Dermis blood vessel endothelial cell (primary cell): ENCODE measurements at places on chromosomes 16 and 17. TPM values are rescaled to one million over a fixed set of nuclear protein-coding genes. Genes with fewer than 3 reads are reported as not detected.

DNA sequence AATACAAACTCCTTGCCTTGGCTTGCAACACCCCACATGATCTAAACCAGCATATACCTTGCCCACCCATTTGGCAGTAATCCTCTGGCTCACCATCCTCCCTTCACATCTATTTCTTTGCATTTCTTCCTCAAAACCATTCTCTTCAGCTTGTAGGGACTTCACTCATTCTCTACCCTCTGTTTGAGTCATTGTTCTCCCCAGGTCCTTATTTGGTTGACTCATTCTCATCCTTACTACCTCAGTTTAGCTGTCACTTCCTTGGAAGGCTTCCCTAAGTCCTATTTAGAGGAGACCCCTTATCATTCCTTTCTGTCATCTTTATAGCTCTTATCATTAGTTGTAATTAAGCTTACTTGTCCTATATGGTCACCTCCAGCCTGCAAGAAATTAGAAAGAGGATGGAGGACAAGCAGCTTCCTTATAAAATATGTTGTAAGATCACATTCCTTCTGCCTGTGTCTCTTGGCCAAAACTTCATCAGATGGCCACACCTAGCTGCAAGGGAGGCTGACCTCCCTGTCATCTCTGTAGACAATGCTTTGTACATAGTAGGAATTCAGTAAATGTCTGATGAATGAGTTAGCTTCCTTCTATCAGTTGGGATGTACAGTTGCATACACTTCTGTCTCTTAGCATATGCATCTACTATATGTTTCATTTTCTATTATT lies 1.7 kb downstream of the TTC19 start:
- DNase-seq, result no peak

- no peak for DNase-seq
Observed at GRCh38 chr17:79931817-79932309, 92.6 kb upstream of the CBX4 start.

- DNase-seq, result peak; percentile 79
Observed at GRCh38 chr16:1054660-1055556, 17.6 kb upstream of the SSTR5 start.

GRCh38 chr16:60675022-60675421 lies 1361.2 kb downstream of the CDH8 start:
- no peak for DNase-seq

DNA sequence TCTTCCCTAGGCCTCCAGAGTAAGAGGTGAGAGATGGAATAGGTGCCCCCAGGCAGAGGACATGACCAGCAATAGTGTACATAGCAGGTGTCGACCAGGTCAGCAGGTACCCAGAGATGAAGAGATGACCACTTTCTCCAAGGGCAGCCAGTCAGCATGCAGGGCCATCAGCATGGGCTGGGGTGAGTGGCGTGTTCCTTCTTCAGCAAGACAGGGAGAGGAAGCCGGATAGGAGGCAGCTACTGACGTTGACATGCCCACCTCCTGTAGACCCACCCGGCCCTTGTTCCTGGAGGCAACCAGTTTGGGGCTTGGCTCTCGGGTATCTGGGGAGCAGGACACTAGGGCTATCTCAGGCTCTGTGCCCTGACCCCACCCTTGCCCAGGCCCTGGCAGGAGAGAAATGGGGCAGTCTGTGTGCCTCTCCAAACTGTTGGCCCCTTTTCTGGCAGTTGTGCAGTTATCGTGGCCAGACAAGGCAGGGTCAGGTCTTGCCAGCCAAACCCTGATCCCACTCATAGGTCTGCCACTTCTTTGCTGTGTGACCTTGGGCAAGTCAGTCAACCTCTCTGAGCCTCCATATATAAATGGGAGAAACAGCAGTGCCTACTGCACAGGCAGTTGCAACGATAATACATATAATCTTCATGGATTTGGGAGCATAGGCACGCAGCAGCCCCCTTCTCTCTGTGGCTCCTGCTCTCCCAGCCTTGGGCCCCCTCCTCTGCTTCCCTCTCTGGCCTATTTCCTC lies 1.4 kb upstream of the NDRG4 start:
- no peak for DNase-seq

DNA sequence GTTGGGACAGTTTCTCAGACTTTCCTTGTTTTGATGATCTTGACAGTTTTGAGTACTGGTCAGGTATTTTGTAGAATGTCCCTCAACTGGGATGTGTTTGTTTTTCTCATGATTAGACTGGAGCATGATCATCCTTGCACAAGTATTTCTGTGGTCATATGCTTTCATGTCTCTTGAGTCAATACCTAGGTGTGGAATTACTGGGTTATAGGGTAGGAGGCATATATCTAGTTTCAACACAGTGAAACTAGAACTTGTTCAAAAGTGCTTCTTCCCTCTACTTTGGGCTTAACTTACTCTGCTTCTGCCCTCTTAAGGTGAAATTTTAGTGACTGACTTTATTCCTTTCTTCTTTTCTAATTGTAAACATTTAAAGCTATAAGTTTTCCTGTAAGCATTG lies 30.1 kb downstream of the IKZF3 start:
- no peak for DNase-seq

GRCh38 chr17:20968913-20969616 lies 73.7 kb downstream of the USP22 start:
- no peak for DNase-seq

DNA sequence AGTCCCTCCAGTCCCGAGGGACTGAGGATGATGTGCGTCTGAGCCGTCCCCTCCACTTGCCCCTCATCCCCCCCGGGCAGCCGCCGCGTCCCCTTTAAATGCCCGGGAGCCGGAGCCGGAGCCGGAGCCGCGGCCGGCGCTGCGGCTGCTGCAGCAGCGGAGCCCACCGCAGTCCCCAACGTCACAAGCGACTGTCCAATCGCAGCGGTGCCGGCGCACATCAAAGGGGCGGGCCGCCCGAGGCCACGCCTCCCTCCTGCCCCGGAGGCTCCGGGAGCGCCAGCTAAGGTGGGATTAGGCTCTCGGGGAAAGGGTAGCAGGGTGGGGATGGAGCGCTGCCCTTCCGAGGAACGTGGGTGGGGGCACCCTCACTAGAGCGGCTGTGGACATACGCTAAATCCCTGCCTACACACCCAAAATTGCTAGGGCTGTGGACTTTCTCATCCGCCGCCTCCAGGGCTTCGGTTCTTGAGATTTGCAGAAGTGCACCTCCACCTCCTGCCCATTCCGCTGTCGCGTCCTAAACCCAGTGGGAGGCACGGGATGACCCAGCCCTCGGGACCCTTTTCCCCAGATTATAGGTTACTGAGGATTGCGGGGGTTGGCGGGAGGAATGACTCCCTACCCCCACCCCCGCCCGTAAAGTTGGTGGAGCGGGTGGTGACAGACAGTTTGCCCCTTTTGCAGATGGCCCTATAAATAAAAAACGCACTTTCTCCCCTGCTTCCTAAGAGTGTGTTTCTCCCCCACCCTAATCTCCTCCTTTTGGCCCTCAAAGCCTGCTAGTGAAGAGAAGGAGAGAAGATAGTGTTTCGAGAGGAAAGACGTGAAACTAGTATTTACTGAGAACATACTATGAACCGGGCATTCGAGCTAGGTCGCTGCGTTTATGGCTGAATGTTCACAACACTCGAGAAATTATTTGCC lies at the start of gene PHOSPHO1:
Gene PHOSPHO1, minus strand, starts transcription at position 152 of the 927 bp plus-strand sequence. CDS start 4,096 bp downstream, outside the sequence.
- peak; percentile 86 for DNase-seq

DNA sequence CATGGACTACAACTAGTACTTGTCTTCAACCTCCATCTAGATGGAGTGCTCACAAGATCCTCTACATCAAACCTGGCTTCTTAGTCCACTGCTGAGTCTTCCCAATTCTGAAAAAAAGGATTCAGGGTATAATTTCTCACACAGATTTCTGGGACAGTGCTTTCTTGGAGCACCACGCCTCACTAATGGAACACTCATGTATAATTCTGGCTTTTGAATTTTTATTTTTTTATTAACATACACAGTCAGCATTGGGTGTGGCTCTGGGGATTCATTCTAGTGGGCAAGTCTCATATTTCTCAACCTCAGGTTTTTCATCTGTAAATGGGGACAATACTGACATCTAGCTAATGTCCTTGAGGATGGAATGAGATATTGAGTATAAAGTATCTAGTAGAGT lies 696.0 kb downstream of the WWOX start:
- no peak for DNase-seq

DNA sequence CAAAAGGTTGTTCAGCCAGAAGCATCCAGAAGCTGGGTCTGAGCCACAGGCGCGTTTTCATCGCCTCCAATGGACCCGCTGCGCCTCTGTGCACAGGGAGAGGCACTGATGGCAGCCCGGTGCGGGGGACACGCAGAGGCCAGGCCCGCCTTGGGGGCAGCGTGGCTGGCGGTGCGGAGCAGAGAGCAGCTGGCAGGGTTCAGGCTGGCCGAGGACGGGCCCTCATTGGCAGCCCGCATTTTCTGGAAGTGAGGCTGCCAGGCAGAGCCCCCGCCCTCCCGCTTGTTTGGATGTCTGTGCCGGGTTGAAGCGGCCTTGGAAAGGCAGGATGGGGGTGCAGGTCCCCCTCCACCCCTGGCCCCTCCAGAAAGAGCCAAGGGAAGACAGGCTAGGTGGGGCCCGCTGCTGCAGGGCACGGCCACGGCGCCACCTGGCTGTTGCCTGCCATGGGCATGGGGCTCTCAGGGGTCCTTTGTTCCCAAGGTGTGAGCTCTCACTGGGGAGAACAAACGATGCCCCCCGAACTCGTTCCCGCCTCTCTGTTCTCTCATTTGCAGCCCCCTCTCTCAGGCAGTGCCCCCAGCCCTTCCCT lies 18.8 kb downstream of the GSE1 start:
- no peak for DNase-seq

- peak; percentile 79 for DNase-seq
Observed at GRCh38 chr17:32783602-32784001, 93.3 kb downstream of the MYO1D start.

DNA sequence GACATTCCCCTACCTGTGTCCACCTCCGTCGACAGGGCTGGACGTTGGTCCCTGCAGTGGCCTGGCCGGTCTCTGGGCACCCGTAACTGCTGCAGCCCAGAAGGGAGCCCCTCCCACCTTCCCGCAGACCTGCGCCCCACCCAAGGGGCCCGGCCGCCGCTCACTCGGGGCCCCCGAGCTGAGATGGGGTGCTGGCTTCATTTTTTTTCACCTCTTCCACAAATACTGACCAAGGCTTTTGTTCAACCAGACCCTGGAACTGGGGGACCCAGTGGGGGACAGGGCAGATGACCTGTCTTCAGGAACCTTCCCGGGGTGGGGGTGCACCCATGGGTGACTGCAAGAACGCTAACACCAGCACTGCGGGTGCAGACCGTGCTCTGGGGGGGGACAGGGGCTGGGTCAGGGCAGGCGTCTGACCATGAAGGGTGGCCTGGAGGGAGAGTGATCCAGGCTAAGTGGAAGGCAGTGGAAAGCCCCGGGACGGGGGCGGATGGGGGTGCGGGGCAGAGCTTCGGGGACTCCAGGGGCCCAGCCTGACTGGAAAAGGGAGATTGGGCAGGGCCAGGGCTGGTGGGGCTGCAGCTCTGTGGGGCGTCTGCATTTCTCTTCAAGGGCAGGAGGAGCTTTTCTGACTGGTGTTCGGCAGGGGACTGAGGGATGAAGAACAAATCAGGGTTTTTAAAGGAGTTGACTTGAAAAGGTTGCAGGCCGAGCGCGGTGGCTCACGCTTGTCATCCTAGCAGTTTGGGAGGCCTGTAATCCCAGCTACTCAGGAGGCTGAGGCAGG lies 42.3 kb downstream of the SLC7A5 start:
- no peak for DNase-seq

DNA sequence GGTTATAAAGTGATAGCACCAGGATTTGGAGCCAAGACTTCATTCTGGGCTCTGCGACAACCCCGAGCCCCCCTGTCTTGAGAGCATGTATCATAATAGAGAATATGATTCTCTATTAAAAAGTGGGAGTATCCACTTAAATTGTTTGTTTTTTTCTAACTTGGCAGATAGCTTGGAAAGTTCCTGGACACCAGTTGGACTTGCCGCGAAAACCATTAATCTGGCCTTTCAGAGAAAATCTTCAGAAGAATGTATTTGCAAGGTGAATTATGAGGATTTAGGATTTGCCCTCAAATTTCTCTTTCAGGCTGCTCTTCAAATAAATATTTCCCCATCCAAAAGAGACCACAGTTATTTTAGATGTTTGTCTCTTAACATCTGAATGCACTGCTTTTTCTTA lies 53.5 kb downstream of the MARCHF10 start:
- DNase-seq, result no peak

- DNase-seq, result no peak
Observed at GRCh38 chr16:87598431-87598830, 3.9 kb upstream of the JPH3 start.

- DNase-seq, result peak; percentile 41
Observed at GRCh38 chr16:84950906-84951305, 60.4 kb downstream of the ZDHHC7 start.

- no peak for DNase-seq
Observed at GRCh38 chr16:29702269-29702668, 23.3 kb downstream of the QPRT start.

- DNase-seq, result no peak
Observed at GRCh38 chr17:12599186-12599920, 66.3 kb upstream of the MYOCD start.

- peak; percentile 76 for DNase-seq
Observed at GRCh38 chr16:85610446-85611193, 2.5 kb upstream of the GSE1 start.

DNA sequence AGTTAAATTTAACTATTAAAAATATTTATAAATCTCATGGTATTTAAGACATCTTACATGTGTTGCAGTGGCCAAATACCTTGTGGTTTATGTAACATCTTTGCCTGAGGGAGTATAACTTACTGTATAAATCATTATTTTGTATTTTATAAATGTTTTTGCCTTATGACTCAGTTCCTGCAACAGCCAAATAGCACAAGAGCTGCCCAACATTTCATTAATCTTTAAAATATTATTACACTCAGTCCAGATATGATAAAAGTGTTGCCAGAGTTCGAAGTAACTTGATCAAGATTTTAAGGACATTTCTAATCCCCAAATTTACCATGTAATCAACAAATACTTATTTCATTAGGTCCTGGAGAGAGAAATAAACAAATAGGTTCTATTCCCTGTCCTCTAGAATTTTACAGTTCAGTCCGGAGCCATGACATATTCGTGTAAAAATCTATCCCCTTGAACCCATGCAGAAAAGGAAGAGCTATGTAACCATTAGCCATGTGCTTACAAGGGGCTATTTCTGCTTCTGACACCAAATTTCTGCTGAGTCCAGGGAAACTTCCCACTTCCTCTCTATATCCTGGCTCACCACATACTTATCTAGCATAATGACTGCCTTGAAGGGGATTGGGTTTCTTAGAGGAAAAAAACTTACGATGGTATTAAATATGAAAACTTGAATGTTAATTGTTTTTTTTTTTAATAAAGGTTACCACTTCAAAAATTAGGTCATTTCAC lies 44.0 kb downstream of the IRX6 start:
- DNase-seq, result no peak

MARVELD3 gene
- not detected in 2 replicates for total RNA-seq

TNFRSF13B gene
- not detected in 2 replicates for total RNA-seq

NRN1L gene
- 0.14 and 0.51 TPM in 2 replicates for total RNA-seq

KRTAP4-1 gene
- not detected in 2 replicates for total RNA-seq

MPP2 gene
- 0.34 and 0.84 TPM in 2 replicates for total RNA-seq

OTOA gene
- 0.09 TPM in 1 of 2 replicates, not detected in the other for total RNA-seq

MON1B gene
- 11.1 and 14.8 TPM in 2 replicates for total RNA-seq

TEKT5 gene
- not detected in 2 replicates for total RNA-seq

KRT27 gene
- total RNA-seq, result not detected in 2 replicates

C16orf92 gene
- not detected in 2 replicates for total RNA-seq

FAM117A gene
- total RNA-seq, result 15.5 and 25.4 TPM in 2 replicates

KRT20 gene
- total RNA-seq, result not detected in 2 replicates

NEUROD2 gene
- not detected in 2 replicates for total RNA-seq

RASD1 gene
- total RNA-seq, result 6.3 and 12.8 TPM in 2 replicates

LDHD gene
- 1.7 and 2.1 TPM in 2 replicates for total RNA-seq

PRR29 gene
- 0.42 and 0.85 TPM in 2 replicates for total RNA-seq

IGF2BP1 gene
- 0.51 and 0.85 TPM in 2 replicates for total RNA-seq
